HFF-Myc (cell line): ENCODE measurements at places on chromosomes 4 and X.

DNA sequence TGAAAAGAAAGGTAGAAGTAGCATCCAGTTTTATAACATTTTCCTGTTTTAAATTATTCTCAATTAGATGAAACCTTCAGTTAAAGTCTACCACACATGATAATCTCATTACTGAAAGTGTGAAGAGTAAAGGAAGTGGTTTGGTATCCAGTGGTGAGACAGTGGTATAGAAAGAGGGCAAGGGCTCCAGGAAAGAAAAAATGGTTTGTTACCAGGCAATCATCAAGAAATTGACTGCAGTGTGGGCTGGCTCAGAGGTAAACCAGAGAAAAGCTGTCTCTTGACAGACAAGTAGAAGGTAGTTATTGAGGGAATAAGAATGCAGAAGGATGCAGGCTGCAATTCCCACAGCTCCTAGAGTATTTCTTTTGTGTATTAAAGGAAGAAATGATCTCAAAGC, 406.2 kb downstream of the TLL1 start:
- no peak for DNase-seq

DNA sequence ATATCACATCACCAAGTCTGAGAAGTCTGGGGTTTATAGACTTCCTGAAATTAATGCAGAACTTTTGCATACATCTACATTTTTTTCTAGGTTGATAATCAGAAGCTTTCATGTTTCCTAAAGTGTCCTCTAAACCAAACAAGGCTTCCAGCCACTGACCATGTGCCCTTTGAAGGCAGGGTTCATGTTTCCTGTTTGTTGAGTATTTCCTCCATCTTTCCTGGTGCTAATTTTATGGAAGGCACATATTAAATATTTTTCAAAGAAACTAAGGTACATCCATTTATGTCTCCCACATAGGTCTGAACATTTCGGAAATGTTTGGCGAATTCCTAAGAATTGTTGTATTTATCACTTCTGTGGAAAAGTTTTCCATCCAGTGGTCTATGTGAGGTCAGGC, 5.6 kb downstream of the GALNT7 start:
- no peak for DNase-seq

DNA sequence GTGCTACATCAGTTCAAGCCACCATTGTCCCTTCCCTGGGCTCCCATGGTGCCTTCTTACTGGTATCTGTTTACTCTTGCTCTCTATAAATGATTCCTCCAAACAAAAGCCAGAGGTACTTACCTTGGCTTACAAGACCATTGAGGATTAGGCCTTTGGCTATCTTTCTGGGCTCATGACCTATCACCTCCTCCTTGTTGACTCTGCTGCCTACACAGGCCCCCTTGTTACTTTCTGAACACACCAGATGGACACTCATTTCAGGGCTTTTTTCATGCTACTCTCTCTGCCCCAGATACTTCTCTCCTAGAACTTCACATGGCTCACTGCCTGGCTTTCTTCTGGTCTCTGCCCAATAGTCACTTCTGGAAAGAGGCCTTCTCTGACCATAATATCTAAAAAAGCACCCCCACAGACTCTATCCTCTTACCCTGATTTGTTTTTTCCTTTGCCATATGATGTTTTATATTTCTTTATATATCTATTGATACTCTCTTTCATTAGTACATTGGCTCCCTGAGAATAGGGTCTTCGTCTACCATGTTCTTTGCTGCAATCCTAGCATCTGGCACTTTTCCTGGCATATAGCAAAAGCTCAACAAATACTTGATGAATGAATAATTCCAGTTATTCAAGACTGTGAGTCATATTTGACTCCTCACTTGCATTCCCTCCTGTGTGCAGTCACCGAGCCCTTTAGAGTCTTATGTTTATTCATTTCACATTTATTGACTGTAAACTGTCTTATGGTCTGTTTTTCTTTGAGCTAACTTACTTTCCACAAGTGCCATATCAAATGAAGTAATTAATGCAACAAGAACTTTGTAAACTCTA, 27.1 kb upstream of the TAPT1 start:
- DNase-seq = peak; percentile 30

DNA sequence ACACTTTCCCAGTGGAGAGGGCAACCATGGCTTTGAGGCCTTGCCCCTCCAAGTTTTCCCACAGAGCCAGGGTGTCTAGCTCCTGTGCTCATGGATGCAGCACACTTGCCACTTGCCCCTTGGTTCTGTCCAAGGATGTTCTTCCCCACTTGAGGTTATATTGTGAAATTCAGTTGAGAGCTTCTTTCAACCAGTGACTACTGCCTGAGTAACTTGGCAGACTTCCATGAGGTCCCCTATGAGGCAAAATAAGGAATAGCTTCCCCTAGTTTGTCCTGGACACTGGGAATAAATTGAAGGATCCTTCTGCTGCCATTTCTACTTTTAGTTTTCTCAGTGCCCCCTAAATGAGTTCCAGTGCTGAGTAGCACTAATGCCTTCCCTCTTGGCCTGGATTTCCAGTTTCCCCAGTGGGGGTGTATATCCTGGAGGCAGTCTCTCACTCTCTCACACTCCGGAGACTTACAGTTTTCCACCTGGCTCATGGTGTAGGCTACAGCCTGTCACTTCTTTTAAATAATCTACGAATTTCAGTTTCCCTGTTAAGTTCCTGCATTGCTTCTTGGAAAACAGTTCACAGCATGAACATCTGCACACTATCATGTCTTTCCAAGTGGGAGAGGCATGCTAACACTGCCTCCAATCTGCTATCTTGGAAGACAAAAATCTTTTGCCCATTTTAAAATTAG, 36.4 kb upstream of the ADH4 start:
- peak; percentile 45 for DNase-seq

DNA sequence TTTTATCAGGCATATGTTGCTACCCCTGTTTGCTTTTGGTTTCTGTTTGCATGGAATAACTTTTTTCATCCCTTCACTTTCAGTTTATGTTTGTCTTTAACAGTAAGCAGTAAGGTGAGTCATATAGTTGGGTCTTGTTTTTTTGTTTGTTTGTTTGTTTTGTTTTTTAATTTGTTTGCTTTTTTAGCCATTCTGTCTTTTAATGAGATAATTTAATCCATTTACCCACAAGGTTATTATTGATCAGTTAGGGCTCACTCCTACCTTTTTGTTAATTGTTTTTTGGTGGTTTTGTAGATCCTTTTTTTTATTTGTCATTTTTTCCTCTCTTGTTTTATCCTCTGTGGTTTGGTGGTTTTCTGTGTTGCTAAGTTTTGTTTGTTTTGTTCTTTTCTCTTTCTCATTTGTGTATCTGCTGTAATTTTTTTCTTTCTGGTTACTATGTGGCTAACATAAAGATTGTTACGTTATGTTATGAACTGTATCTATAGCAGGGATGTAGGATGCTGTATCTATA, 379.5 kb upstream of the MAD2L1 start:
- no peak for DNase-seq

- no peak for DNase-seq
Measured at GRCh38 chr4:113094802-113095201, 45.3 kb downstream of the ANK2 start.

DNA sequence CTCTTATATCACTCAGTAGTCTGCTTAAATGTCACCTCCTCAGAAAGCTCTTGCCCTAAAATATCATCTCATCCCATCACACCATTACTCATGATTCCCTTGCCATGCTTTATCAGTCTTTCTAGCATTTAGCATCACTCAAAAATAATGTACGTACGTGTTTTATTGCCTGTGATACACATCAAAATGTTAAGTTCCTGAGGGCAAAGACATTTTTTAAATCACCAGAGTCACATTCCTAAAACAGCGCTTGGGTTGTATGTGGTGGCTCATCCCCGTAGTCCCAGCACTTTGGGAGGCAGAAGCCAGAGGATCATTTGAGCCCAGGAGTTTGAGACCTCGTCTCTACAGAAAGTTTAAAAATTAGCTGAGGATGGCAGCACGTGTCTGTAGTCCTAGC, 21.3 kb upstream of the PDLIM5 start:
- no peak for DNase-seq

- DNase-seq = no peak
Measured at GRCh38 chr4:187715466-187715865, 280.1 kb upstream of the ZFP42 start.

GRCh38 chr4:118843237-118843636, 7.3 kb upstream of the SEC24D start:
- DNase-seq = no peak

DNA sequence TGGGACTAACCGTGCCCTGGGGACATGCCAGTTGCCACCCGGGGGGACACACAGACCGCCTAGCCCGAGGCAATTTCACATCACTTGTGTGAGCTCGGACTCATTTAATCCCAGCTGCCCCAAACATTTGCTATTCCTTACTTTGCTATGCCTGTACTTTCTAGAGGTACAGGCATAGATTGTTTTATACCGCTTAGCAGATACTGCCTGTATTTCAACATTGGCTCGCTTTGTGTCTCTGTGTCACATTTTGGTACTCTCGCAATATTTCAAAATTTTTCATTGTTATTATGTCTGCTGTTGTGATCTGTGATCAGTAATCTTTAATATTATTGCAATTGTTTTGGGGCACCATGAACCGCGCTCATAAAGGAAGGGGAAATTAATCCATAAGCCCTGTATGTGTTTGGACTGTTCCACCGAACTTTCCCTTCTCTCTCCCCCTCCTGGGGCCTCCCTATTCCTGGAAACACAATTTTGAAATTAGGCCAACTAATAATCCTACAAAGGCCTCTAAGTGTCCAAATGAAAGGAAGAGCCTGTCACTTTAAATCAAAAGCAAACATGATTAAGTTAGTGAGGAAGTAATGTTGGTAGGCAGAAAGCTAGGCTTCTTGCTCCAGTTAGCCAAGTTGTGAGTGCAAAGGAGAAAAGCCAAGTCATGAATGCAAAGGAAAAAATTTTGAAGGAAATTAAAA, 568 bp upstream of the CASP6 start:
- DNase-seq = no peak

- no peak for DNase-seq
Measured at GRCh38 chrX:18674417-18674787, 2.5 kb upstream of the RS1 start.

GRCh38 chrX:33211356-33212260, at the start of gene DMD:
DMD (minus strand) TSS chrX:33211549; CDS start chrX:33211312, 237 bp downstream.
- DNase-seq = no peak

GRCh38 chr4:29336861-29337260, 1383.3 kb upstream of the PCDH7 start:
- no peak for DNase-seq

DNA sequence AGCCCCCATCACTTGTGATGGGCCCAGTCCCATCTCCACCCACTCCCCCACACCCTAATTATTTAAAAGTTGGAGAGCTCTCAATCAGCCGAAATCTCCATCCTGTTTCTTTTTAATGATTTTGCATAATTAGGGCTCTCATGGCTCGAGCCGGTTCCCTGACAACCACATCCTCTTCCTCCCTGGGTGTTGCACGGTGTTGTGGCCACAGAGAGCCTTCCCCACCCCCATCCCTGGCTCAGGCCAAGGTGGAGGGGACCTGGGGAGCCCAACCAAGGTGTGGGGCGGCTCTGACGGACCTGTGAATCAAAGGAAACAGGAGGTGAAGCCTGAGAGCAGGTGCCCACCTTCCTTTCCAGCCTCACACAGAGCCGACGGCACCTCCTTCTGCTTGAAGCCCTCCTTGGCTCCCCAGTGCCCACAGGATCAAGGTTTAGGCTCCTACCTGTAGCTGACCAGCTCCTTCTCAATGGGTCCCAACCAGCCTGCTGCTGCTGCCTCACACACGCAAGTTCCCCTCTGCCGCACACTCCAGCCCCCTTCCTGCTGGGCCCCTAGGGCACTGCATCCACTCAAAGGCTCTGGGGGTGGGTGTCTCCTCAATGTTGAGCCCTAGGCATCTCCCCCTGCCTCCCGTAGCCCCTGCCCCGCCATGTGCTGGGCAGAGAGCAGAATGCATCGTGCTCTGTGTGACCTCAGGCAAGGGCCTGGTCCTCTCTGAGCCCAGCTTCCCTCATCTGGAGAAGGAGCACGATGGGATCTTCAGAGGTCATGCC, 68.7 kb downstream of the WFS1 start:
- DNase-seq = no peak

- peak; percentile 68 for DNase-seq
Measured at GRCh38 chr4:119300101-119300978, 21.6 kb downstream of the FABP2 start.

DNA sequence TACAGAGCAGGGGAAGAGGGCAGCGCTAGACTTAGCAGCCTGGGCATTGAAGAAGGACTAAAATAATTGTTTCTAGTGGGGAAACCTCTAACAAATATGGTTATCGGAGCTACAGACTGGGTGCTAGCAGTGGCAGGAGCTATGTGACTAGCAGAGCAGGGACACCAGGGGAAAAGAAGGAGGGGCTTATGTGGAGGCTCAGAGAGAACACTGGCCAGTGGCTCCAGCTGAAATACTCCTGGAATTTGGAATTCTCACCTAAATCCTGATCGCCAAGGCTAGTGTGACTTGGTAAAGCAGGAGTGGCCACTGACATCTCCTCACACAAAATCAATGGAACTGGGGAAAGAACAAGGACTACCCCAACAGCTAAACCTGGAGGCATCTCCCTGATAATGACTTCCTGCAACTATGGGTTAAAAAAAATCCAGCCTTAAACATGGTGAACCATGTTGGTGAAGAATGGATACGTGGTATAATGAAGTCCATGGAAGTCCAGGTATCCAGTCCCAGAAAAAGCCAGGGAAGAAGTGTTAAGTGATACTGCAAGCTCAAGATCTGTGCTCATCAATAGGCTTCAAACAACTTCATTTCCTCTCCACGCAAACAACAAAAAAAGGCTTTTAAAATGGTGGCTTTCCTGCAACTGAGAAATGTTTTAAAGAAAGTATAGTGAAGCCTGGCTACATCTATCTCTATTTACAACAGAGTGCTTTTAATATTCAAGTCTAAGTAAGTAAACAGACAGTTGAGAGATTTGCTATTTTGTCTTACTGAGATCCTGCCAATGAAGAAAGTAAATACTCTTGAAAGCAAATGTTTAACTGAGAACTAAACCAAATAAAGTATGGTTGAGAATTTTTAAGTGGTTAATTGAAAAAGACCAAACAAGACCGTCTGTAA, 1.8 kb downstream of the TAPT1 start:
- DNase-seq = no peak

DNA sequence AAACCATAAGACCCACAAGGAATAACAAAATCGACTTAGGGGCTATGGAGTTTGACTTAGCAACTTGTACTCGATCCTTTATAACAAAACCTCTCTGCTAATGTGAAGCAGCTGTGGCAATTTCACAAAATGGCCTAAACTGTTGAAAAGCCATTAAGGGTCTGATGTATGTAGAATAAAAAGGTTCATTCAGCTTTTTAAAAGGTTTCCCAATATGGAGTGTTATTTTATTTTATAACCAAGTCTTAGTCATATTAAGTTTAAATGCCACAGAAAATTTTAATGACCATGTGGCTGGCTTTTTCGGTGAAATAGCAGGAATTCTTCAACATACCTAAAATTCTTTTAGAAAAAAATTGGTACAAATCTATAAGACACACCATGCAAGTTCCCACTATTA, 291.8 kb upstream of the HAND2 start:
- DNase-seq = peak; percentile 22

GRCh38 chrX:155231163-155231562, 14.9 kb downstream of the VBP1 start:
- DNase-seq = no peak

DNA sequence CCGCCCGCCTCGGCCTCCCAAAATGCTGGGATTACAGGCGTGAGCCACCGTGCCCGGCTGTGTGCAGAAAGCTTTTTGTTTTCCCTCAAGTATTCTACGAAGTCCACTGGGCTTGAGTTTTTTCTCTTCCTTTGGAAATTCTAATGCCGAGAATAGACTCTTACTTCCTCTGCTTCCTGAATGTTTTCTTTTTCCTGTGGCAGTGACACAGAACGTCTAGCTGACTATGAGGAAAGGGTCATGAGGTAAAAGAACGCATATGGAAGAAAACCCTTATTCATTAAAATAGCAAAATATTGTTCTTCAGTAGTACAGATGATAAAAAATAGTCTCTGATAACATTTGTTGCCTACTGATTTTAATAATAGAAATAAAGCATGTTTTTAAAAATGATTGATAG, 4.9 kb upstream of the SLC25A4 start:
- DNase-seq = no peak
